ENCODE measurements at places on chromosomes 3 and 15.

DNA sequence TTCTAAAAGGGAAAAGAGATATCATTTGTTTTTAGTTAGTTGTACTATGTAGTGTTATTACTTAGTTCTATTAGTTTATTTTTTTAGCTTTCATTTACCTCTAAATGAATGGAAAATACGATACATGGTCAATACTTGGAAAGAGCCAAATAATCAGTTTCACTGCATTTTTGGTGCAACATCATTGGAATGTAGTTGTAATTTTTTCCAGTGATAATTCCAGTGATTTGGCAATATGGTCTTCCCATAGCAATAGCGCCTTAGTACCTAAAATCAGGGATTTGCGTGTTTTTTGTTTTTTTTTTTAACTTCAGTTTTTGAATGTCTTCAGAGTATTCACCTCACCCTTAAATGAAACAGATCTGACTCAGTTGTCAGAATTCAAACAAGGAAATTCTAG is 41.8 kb downstream of the RAB8B start:
- no peak for DNase-seq

GRCh38 chr3:56003129-56003528 is 465.1 kb downstream of the ERC2 start:
- no peak for DNase-seq

DNA sequence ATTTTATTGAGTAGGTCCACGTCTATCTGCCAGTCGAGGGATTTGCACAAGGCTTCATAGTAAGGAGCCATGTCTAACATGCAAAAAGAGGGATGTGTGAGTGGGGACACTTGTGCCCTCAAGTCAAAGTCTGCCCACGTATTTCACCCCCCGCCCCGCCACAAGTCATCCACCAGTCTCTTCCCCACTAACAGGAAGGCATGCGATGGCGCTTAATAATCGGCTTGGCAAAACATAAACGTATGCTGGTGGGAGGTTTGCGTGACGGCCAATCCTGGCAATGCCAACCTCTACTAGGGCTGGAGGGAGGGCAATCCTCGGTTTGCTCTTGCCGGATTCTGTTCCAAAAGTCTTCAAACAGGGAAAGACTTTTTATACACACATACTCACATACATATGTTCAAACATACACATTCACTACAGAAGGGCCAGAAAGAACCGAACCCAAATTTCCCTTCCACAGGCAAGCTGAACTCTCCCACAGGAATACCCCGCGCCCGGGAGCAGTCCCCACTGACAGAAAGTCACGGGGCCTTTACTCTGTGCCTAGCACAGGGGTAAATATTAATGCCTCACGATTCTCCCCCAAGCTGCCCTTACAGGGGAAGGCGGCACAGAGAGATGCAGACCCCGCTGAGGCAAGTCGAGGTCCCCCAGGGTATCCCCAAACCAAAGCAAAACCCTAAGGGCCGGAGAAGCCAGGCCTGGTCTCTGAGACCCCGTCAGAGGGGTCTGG is 675 bp downstream of the PSMD6 start:
- no peak for DNase-seq

DNA sequence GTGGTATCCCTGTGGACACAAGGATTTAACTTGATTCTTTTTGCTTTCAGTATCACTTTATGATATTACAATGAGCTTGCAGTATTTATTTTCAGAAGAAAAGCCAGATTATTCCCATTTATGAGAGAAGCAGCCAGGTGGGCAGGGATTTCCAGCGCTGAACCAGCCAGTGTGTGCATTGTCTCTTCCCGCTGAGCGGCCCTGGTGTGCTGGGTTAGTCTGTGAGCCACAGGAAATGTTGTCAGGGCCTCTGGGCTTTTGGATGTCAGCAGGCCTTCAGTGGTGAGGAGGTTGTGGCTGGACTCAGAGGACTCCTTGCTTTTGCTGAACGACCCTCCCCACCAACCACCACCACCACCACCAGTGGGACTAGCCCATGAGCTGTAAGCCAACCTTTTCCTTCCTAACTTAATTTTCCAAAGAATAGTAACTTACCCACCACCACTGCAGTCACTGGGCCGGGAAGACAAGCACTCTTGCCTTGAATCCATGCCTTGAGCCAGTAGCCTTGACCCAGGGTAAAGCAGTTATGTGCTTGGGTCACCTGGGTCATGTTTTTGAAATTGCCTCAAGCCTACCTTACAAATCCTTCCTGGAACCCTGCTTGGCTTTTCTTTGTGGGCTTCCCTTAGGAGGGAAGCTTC is 33.1 kb downstream of the FLNB start:
- no peak for DNase-seq

GRCh38 chr15:85016275-85016674 is 34.6 kb downstream of the PDE8A start:
- no peak for DNase-seq

GRCh38 chr3:177890359-177890683 is 645.9 kb upstream of the KCNMB2 start:
- no peak for DNase-seq

GRCh38 chr3:128482666-128483656 is 10.0 kb downstream of the GATA2 start:
- DNase-seq = no peak

DNA sequence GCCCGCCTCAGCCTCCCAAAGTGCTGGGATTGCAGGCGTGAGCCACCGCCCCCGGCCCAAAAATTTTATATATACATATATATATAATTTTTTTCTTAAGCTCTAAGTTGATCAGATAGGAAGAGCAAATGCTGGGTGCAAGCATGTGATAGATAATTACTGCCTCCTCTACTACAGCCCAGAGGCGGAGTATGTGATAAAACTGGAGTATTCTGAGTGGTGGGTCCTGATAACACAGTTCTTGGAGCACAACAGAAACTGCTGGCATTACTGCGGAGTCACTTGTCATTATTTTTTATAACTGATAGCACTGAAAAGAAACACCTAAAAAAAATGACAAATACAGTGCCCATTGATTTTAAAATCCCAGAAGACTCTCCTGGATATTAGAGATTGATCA is 41.1 kb upstream of the STT3B start:
- no peak for DNase-seq

DNA sequence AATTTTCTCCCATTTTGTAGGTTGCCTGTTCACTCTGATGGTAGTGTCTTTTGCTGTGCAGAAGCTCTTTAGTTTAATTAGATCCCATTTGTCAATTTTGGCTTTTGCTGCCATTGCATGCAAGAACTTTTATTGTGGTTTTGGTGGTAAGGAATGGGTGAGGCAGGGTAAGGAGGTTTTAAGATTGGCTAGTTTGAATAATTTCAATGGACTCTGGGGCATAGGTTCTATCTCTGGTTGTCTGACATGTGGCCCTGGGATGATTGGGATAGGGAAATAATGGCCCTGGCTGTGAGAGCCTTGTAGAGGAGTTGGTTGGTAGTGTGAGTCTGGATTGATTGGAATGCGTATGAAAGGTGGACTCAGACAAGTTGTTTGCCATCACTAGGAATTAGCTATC is 38.0 kb downstream of the SEC22A start:
- no peak for DNase-seq
